Suppressor macrophage (primary cell): ENCODE measurements at places on chromosomes 1 and 21.
A peak's percentile ranks its signal among the peaks of the same experiment; 100 is the strongest.

- no peak for DNase-seq
These were observed 151.8 kb upstream of the ST6GALNAC5 start for GRCh38 chr1:76715474-76715873.

GRCh38 chr1:23527366-23527765 lies 3.7 kb downstream of the E2F2 start:
- peak; percentile 41 for DNase-seq

DNA sequence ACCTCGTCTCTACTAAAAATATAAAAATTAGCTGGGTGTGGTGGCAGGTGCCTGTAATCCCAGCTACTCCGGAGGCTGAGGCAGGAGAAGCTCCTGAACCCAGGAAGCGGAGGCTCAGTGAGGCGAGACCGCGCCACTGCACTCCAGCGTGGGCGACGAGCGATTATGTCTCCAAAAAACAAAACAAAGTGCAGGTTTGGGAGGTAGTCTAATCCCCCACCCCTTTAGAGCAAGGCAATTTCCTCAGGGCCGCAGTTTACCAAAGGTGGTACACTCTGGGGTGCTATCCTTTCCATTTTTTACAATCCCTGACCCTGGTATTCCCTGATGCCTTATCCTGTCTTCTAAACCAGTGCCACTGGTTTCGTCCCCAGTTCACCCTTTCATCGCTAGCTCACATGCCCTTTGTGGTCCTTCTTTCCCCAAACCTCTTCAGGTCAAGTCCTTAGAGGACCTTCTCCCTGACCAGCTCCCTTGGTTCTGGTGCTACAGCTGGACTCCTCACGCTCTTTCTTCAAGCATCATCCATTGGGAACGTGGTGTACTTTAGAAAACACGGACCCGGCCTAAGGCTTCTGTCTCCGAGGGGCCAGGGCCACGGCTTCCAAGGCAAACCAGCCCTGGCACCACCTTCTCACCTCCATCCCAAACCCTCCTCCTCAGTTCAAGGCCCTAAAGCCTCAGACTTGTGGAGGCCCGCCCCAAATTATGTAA lies 873 bp downstream of the IFT25 start:
- DNase-seq: no peak

- no peak for DNase-seq
These were observed 138.2 kb downstream of the SDCCAG8 start for GRCh38 chr1:243394066-243394465.

- no peak for DNase-seq
These were observed 7.8 kb downstream of the ERG start for GRCh38 chr21:38490411-38491020.
